ENCODE measurements at places on chromosomes 7 and 10.

DNA sequence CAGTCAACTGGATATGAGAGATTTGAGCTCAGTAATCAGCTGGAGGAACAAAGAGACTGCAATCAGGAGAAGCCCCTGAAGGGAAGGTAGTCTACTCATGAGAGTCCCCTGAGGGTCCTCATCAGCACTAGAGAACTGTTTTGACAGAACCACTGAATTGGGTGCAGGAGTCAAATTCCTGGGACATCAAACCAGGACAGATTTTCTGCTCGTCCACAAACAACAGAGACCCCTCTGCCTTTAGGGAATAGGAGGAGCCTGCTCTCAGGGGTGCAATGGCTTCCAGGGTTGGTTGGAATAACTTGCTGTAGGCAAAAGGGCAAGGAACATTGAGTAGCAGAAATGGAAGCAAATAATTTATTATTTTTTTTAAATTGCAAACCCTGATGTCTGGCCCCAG, 21.9 kb upstream of the NEUROD6 start:
- no peak for DNase-seq

- no peak for DNase-seq
Measured at GRCh38 chr7:35022725-35023124, 14.6 kb downstream of the DPY19L1 start.

DNA sequence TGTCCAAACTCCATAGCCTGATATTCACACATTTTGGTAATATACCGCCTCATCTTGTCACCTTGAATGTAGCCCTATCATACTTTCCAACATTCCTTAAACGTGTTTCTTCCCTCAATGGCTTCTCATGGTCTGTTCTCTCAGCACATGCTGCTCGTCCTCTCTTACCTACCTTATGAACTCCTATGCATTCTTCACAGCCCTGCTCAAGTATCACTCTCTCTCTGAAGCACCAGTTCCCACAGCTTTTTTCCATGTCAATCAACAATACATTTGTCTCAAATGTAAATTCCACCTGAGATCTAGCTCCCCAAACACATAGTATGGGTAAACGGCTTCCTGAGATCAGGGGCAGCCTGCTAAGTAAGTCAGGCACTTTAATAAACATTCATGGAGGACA, 85.2 kb upstream of the ZMIZ1 start:
- no peak for DNase-seq

- no peak for DNase-seq
Measured at GRCh38 chr7:44283381-44284211, 41.8 kb downstream of the CAMK2B start.
